GM12878 (cell line): ENCODE measurements at places on chromosomes 1 and 21. TPM values are rescaled to one million over a fixed set of nuclear protein-coding genes. Genes with fewer than 3 reads are reported as not detected.

GRCh38 chr1:32111040-32111623 lies 3.3 kb downstream of the KPNA6 start:
- H3K4me1 ChIP-seq: peaks cover 21% of the 10 kb centered on the region
- H3K4me3 ChIP-seq: peak overlapping the region; percentile 18; the same call in 1 of the 2 replicates
- peak overlapping the region; percentile 56 for H3K27ac ChIP-seq
- peak; percentile 28 for DNase-seq

DNA sequence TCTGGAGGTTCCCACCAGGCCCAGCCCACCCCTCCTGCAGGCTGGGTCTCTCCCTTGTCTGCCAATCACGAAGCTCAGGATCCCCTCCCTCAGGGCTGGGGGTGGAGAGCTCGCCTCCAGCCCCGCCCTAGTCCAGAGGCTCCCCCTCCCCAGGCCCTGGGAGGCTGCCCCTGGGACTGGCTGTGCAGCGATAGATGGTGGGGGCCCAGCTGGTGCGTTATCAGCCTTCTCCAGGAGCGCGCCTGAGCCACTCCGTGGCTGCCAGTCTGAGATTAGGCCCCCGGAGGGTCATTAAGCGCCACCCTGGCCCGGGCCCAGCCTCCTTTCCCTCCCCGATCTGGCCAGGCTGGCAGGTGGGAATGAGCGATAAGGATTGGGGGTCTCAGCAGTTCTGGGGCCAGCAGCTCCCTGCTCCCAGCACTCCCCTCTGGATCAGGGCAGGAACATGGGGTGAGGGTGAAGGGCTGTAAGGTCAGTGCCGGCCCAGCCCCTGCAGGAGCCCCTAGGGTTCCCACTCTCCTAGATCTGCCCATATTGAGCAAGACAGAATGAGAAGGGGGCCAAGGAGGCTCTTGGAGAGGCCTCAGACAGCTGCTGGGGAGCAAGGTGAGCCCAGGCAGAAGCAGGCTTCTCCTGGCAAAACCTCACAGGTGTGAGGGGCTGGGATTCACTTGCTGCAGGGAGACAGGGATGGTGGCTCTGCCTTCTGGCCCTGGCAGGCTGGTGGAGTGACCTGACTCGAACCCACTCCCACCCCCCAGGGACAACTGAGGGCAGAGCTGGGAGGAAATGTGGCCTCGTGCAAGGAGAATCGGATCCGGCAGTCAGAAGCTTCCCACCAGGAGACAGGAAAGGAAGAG lies 8.5 kb downstream of the PDZK1IP1 start:
- peaks cover 3% of the 10 kb centered on the region; the same call in 1 of the 2 replicates for H3K4me1 ChIP-seq
- H3K4me3 ChIP-seq: no peak overlapping the region
- no peaks in the 10 kb centered on the region for H3K27me3 ChIP-seq
- H3K36me3 ChIP-seq: no peaks in the 10 kb centered on the region
- no peak for DNase-seq
- H3K27ac ChIP-seq: no peak overlapping the region

- H3K4me1 ChIP-seq: peaks cover 6% of the 10 kb centered on the region; the same call in 1 of the 2 replicates
- H3K27me3 ChIP-seq: no peaks in the 10 kb centered on the region
- H3K36me3 ChIP-seq: no peaks in the 10 kb centered on the region
- H3K27ac ChIP-seq: no peak overlapping the region
- H3K4me3 ChIP-seq: no peak overlapping the region
These were observed 226.6 kb downstream of the RERE start for GRCh38 chr1:8590721-8591351.

- no peak for DNase-seq
- H3K4me3 ChIP-seq: no peak overlapping the region
These were observed 40.3 kb upstream of the THEM4 start for GRCh38 chr1:151949371-151950193.

CELA3B gene
- not detected in 2 replicates for polyA plus RNA-seq

OLFML3 gene
- polyA plus RNA-seq: 0.14 TPM in 1 of 2 replicates, not detected in the other

- no peaks in the 10 kb centered on the region; the same call in 1 of the 2 replicates for H3K27me3 ChIP-seq
- H3K27ac ChIP-seq: no peak overlapping the region
- no peak overlapping the region for H3K4me3 ChIP-seq
- H3K36me3 ChIP-seq: no peaks in the 10 kb centered on the region
- 0 out of 2 replicates have a peak, but pooled peaks cover 3% of the 10 kb centered on the region for H3K4me1 ChIP-seq
These were observed 7.0 kb upstream of the POFUT2 start for GRCh38 chr21:45294509-45295291.

U2AF1 gene
- polyA plus RNA-seq: 135 and 174 TPM in 2 replicates

- no peak for DNase-seq
- no peak overlapping the region for H3K4me3 ChIP-seq
- no peaks in the 10 kb centered on the region for H3K4me1 ChIP-seq
- H3K27ac ChIP-seq: no peak overlapping the region
These were observed 244.8 kb downstream of the LRRIQ3 start for GRCh38 chr1:73953186-73953585.

SEMA6C gene
- 0.34 TPM in 1 of 2 replicates, not detected in the other for polyA plus RNA-seq

USF1 gene
- 11.5 and 16.0 TPM in 2 replicates for polyA plus RNA-seq

LCE2D gene
- polyA plus RNA-seq: not detected in 2 replicates

DNA sequence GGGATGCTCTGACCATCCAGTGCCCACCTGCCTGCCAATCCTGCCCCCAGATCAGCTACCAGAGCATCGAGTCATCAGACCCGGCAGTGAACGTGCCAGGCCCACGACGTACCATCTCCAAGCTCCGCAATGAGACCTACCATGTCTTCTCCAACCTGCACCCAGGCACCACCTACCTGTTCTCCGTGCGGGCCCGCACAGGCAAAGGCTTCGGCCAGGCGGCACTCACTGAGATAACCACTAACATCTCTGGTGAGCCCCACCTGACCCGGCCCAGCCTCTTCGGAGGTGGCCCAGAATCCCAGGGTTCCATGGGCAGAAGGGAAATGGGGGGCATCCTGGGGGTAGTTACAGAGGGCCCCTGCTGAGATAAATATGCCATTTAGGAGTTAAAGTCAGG lies 43.1 kb downstream of the PTPRU start:
- no peaks in the 10 kb centered on the region for H3K36me3 ChIP-seq
- DNase-seq: no peak
- no peaks in the 10 kb centered on the region for H3K4me1 ChIP-seq
- H3K27ac ChIP-seq: no peak overlapping the region
- no peaks in the 10 kb centered on the region for H3K27me3 ChIP-seq

DNA sequence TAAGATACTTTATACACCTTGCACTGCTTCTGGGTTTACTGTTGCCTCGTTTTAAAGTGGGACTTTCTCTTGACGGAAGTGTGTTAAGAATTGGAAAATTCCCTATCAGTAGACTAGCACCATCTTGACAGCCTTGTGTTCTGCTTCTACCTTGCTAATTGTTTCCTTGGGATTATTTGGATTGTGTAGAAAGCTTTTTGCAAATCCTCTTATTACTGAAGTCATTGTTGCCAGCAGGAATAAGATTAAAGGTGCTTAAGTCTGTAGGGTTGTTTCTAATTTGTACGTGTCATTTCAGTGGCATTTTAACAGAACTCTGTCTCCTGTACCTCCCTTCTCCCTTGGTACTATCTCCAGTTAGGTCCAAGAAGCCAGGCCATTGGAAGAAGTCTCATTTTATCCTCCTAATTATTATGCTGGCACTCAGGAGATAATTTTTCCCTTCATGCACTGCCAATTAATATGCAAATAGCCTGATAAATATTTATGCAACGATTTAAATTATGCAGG lies 107.7 kb downstream of the POU2F1 start:
- peak; percentile 23 for DNase-seq
- peak overlapping the region; percentile 52; the same call in 1 of the 2 replicates for H3K4me3 ChIP-seq
- peaks cover 30% of the 10 kb centered on the region for H3K4me1 ChIP-seq
- peak overlapping the region; percentile 82 for H3K27ac ChIP-seq
- H3K36me3 ChIP-seq: no peaks in the 10 kb centered on the region
- H3K27me3 ChIP-seq: no peaks in the 10 kb centered on the region
